ENCODE measurements at places on chromosomes 2 and 18.

- DNase-seq, result no peak
These were observed 107.2 kb downstream of the ZEB2 start for GRCh38 chr2:144412709-144413108.

- DNase-seq, result no peak
These were observed 9.0 kb downstream of the CCDC68 start for GRCh38 chr18:54950221-54950620.

DNA sequence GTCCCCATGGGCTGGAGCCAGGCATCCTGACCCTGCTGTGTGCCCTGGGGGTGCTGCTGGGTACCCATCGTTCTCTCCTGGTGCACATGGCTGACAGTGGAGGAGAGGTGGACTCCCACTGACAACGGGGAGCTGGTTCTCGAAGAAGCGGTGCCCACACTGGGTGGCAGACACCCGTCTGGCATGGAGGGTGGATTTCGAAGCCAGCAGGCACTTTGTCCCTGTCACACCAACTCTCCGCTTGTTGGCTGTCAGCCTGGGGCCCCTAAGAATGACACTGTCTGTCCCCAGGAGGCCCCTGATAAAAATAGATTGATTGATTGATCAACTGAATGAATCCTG lies 55.4 kb downstream of the RTP5 start:
- no peak for DNase-seq

- DNase-seq, result no peak
These were observed 10.7 kb upstream of the NFE2L2 start for GRCh38 chr2:177275040-177275742.

- no peak for DNase-seq
These were observed 12.3 kb downstream of the CROCC2 start for GRCh38 chr2:240918258-240919091.

GRCh38 chr2:239881031-239881471 lies 144.1 kb downstream of the NDUFA10 start:
- DNase-seq, result no peak

GRCh38 chr2:100993294-100993693 lies 8.8 kb upstream of the RPL31 start:
- DNase-seq, result no peak

GRCh38 chr2:12934146-12934756 lies 217.5 kb downstream of the TRIB2 start:
- no peak for DNase-seq

DNA sequence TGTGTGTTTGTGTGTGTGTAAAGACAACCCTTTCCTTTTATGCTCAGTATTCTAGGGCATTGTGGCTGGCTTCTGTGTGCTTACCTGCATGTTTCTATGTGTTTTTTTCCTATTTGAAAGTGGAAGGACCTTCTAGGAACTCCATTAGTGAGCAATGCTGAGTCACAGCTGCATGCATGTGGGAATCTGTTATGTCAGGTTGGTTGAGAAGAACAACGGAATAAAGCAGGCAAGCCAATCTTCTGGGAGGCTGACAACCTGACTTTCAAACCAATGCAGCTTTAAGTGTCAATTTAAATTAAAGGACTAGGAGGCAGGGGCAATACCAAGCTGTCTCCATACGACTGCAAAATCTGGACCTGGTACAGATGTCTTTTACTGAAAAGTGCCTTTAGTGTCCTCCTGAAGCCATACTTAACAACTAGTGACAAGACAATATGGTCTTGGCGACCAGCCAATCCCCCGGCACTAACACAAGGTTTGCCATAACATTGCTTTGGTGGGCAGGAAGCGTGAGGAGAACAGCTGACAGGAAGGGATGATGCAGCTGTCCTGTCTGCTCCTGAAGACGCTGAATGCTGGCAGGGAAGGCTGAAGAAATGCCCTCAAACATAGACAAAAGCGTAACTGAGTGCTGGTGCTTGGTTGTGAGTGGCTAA lies 514.7 kb upstream of the CDH7 start:
- DNase-seq, result peak; percentile 0

DNA sequence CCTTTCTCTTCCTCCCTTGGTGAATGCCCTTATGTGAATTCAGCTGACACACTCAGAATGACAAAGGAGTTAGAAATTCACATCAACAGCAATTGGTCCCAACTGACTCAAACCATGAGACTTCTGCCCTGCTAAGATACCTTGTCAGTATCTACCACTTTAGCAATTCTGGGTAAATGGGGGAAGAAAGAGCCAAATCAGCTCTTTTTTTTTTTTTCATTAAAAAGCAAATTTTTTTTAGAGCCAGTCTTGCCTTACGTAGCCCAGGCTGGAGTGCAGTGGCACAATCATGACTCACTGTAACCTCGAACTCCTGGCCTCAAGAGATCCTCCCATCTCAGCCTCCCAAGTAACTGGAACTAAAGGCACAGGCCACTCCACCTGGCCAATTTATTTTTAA lies 1.7 kb upstream of the PPP4R1 start:
- DNase-seq, result no peak

GRCh38 chr2:113116100-113116958 lies 11.1 kb upstream of the IL1RN start:
- no peak for DNase-seq

GRCh38 chr2:190930411-190930810 lies 49.8 kb downstream of the GLS start:
- no peak for DNase-seq

- DNase-seq, result no peak
These were observed 30.8 kb downstream of the LPIN1 start for GRCh38 chr2:11777066-11777782.

DNA sequence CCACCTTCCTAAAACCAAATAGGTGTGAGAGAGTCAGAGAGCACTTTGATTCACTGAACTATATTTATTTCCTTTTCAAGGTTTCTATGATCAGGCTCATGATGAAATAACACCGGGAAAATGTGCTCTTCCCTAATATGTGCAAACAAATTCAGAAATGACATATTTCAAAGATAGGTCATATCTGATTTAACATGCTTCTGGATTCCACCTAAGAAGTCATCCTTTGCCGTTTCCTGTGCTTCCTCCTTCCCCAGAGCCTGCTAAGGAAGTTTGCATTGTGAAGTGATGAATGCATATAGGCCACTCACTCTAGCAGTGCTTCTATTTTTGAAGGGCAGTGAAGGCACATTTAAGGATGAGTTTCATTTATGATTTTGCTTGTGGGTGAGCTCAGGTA lies 327.6 kb downstream of the TDRD15 start:
- DNase-seq, result no peak

GRCh38 chr2:139492131-139492680 lies 712.0 kb upstream of the NXPH2 start:
- no peak for DNase-seq

DNA sequence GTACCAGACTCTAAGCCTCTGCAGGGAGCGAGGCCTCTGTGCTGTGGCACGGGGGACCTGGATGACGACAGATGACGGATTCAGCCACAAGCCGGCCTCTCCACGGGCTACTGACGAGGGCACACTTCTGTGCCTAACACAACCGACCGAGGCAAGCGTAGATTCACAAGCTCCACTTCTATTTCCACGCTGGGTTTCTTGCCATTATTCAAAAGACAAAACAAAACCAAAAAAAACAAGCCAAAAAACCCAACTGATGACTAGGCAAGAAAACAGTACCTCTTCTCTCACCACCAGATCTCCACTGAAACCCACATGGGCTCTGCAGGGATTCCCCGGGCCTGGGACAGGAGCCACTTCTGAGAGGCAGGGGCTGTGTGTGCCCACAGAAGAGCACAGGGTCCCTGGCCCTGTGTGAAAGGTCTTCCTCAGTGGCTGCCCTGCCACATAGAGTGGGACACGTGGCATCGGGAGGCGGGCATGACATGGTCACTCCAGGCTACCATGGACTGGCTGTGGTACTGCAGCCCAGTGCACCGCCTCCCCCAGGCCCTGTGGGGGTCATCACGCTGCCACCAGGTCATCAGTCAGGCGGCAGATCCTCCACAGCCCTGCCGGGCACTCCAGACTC lies 254.7 kb downstream of the HDAC4 start:
- no peak for DNase-seq

DNA sequence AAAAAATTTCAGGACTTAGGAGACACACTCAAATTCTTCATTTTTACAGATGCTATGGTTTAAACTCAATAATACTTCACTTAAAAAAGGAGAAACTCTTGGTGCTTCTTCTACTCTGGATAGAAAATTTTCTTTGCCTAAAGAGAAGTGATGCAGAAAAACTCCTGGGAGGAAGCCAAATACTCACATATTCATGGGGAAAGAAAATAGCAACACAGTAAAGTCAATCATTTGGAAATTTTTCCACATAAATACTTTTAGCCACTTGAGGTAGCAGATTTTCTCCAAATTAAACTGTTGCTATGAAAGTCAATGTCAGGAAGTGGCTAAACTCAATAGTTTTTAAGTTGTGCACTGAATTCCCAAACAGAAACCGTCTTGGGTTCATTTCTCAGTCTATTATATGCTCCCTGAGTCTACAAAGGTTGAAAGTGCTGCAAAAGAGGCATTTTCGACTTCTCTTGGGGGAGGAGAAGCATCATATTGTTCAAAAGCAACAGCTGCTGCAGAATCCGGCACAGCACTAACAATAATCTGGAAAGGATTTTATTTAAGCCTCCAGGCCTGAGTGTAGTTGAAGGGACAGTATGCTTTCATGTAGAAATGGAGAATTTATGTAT lies 81.1 kb downstream of the UPP2 start:
- DNase-seq, result no peak

DNA sequence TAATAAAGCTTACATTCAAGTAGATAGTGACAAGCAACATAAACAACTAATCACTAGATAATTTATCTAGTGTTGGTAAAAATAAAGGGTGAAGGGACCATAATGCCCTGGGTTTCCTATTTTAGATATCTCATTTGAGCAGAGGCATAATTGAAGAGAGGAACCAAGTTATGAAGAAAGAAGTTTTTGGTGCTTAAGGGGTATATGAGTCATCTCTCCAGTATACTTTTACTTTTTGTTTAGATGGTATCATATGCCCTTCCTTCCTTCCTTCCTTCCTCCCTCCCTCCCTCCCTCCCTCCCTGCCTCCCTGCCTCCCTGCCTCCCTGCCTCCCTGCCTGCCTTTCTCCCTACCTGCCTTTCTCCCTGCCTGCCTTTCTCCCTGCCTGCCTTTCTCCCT lies 1053.5 kb upstream of the CELF4 start:
- no peak for DNase-seq
